Osteocyte (in vitro differentiated cells): ENCODE measurements at places on chromosomes 1 and 21. TPM values are rescaled to one million over a fixed set of nuclear protein-coding genes. Genes with fewer than 3 reads are reported as not detected.

Gene TIE1
- total RNA-seq: not detected in 2 replicates

DNA sequence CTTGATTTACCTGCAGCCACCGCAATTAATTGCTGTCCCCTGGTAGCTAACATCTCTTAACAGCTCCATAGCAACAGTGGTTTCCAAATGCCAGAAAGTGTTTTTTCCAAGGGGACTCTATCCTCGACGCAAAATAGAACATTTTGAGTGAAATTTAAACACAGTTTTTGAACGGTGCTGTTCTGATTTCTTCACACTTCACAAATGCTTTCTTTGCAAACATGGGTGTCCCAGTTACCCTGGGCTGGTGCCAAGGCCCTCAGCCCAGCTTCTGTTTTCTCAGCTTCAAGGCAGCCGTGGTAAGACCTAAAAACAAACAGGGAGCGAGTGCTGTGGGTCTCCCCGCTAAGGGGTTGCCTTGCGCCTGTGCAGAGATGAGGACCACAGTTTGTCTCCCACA lies 147.3 kb upstream of the VAMP3 start:
- H3K27me3 ChIP-seq: peaks cover 73% of the 10 kb centered on the region
- H3K27ac ChIP-seq: no peak overlapping the region
- H3K36me3 ChIP-seq: no peaks in the 10 kb centered on the region
- no peaks in the 10 kb centered on the region for H3K4me1 ChIP-seq

- H3K27ac ChIP-seq: peak overlapping the region; percentile 36
- no peaks in the 10 kb centered on the region for H3K36me3 ChIP-seq
- no peak overlapping the region for H3K4me3 ChIP-seq
- H3K27me3 ChIP-seq: no peaks in the 10 kb centered on the region
- peaks cover 25% of the 10 kb centered on the region for H3K4me1 ChIP-seq
- no peak for DNase-seq
Measured at GRCh38 chr1:78339490-78339889, 151.3 kb upstream of the PTGFR start.

GRCh38 chr1:167431261-167431908 lies 86.9 kb downstream of the CD247 start:
- H3K36me3 ChIP-seq: no peaks in the 10 kb centered on the region
- no peak overlapping the region for H3K27ac ChIP-seq
- no peaks in the 10 kb centered on the region for H3K4me1 ChIP-seq
- no peak overlapping the region for H3K4me3 ChIP-seq
- no peak for DNase-seq
- peaks cover 9% of the 10 kb centered on the region for H3K27me3 ChIP-seq

Gene KRTAP19-1
- not detected in 2 replicates for total RNA-seq

Gene AQP10
- total RNA-seq: not detected in 2 replicates

Gene ZMYM1
- 16.9 and 17.2 TPM in 2 replicates for total RNA-seq

DNA sequence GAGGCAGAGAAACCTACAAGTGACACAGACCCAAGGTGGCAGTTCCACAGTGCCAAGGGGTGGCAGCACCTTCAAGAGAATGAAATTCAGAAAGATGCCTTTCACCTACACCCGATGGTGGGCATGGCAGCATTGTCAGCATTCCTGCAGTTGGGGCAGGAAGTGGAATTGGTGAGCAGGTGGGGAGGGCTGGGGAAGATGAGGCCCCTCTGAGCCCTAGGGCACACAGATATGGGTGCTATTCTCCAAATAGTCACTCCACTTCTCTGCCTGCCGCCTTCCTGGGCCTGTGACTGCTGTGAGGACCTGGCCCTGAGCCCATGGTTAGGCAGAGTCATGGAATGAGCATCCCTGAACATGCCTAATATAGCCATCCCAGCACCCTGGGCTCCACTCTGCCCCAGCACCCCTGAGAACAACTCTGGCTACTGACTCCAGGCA lies 8.3 kb downstream of the SHISA4 start:
- no peak for DNase-seq
- H3K4me1 ChIP-seq: peaks cover 29% of the 10 kb centered on the region
- H3K36me3 ChIP-seq: peaks cover 12% of the 10 kb centered on the region
- no peak overlapping the region for H3K4me3 ChIP-seq
- H3K27me3 ChIP-seq: no peaks in the 10 kb centered on the region

DNA sequence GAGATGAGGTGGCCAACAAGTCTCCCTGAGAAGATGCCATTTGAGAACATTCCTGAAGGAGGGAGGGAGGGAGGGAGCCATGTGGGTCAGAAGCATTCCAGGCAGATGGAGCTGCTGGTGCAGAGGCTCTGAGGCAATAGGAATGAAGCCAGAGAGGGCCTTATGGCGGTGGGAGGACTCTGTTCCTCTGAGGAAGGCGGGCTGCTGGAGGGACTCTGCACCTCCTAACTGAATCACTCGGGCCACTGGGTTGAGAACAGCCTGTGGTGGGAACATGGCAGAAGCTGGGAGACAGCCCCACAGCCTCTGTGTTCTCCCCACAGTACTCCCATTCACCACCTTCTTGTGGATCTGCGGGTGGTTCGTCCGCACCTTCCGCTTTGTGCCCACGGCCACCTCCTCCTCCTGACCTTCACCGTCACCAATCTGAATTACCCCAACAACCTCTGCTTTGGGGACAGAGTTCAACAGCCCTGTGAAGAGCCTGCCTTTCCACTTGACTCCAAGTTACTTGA lies 2.4 kb upstream of the TMEM125 start:
- H3K27ac ChIP-seq: no peak overlapping the region
- no peak for DNase-seq
- H3K4me1 ChIP-seq: peaks cover 9% of the 10 kb centered on the region

- H3K4me1 ChIP-seq: no peaks in the 10 kb centered on the region
- H3K4me3 ChIP-seq: no peak overlapping the region
Measured at GRCh38 chr1:225857256-225857655, 24.9 kb downstream of the TMEM63A start.

GRCh38 chr1:75615613-75616435 lies 4.9 kb upstream of the SLC44A5 start:
- no peak overlapping the region for H3K27ac ChIP-seq
- no peaks in the 10 kb centered on the region for H3K36me3 ChIP-seq
- H3K4me1 ChIP-seq: peaks cover 19% of the 10 kb centered on the region
- peak overlapping the region; percentile 68 for H3K4me3 ChIP-seq
- DNase-seq: peak; percentile 85

- no peak overlapping the region for H3K4me3 ChIP-seq
- H3K4me1 ChIP-seq: peaks cover 15% of the 10 kb centered on the region
- H3K27ac ChIP-seq: no peak overlapping the region
- no peak for DNase-seq
Measured at GRCh38 chr1:51953079-51953478, 37.4 kb downstream of the RAB3B start.

DNA sequence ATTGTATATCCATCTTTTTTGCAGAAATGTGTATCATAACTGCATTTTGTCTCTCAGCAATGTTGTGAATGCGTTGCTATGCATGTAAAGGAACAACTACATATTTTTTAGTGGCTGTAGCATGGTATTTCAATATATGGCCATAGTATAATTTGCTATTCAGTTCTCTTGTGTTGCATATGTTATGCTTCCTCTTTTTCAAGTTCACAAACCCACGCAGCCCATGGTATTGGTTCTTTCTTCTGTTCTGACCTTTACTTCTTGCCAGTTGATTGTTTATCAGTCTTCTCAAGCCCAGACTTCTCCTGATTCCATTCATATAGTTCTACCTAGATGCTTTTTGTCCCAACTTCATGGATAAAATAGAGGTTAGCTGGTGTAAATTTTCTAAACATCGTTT lies 6.1 kb downstream of the SLC22A15 start:
- no peaks in the 10 kb centered on the region for H3K36me3 ChIP-seq
- no peak overlapping the region for H3K4me3 ChIP-seq
- H3K27me3 ChIP-seq: no peaks in the 10 kb centered on the region
- H3K4me1 ChIP-seq: peaks cover 6% of the 10 kb centered on the region
- no peak for DNase-seq

DNA sequence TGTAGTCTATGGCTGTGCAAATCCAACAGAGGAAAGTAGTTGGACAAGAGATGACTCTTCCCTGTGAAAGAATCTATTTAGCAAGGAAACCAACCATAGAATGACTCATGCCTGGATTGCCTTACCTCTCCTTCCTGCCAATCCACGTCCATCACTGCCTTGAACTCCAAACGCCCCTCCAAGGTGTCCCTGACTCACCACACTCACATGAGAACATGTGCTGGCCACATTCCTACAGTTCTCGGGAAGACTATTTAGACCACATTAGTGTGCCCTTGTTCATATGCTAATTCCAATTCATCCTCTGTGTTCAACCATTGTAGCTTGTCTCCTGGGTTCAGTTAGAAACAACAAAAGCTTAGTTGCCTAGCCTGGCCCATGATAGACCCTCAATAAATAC lies 157.3 kb downstream of the SLC30A10 start:
- no peak overlapping the region for H3K4me3 ChIP-seq
- no peak overlapping the region for H3K27ac ChIP-seq
- peaks cover 8% of the 10 kb centered on the region for H3K27me3 ChIP-seq
- no peaks in the 10 kb centered on the region for H3K36me3 ChIP-seq
- H3K4me1 ChIP-seq: no peaks in the 10 kb centered on the region
- DNase-seq: no peak

Gene SHISA4
- total RNA-seq: 31.4 and 32.1 TPM in 2 replicates

- no peak overlapping the region for H3K4me3 ChIP-seq
- H3K27ac ChIP-seq: peak overlapping the region; percentile 23
- peaks cover 13% of the 10 kb centered on the region for H3K4me1 ChIP-seq
- H3K36me3 ChIP-seq: peaks cover 19% of the 10 kb centered on the region
- no peak for DNase-seq
- H3K27me3 ChIP-seq: no peaks in the 10 kb centered on the region
Measured at GRCh38 chr1:156241311-156241811, 623 bp upstream of the BGLAP start.

DNA sequence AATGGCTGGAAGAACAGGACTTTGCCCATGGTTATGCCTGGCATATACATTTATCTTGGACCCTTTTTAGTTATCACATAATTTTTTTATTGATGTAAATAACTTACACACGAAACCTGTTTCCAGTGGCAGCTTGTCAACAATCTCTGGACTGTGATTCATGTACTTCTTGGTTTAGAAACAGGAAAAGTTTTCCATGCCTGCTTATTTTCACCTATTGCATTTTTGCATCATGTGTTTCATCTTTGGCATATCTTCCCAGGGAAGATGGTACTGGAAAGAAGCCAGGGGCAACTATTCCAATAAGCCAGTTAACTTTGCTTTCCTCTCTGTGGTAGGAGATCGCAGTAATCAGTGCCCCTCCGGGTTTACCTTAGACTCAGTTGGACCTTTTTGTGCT lies 210.3 kb downstream of the TPR start:
- no peak overlapping the region for H3K27ac ChIP-seq
- no peak for DNase-seq
- H3K4me3 ChIP-seq: no peak overlapping the region
- H3K27me3 ChIP-seq: no peaks in the 10 kb centered on the region

Gene KCNQ4
- total RNA-seq: 0.51 and 0.63 TPM in 2 replicates

GRCh38 chr1:37055631-37056030 lies 21.3 kb upstream of the GRIK3 start:
- H3K4me3 ChIP-seq: no peak overlapping the region
- H3K27ac ChIP-seq: no peak overlapping the region
- no peaks in the 10 kb centered on the region for H3K36me3 ChIP-seq
- no peak for DNase-seq
- no peaks in the 10 kb centered on the region for H3K4me1 ChIP-seq

DNA sequence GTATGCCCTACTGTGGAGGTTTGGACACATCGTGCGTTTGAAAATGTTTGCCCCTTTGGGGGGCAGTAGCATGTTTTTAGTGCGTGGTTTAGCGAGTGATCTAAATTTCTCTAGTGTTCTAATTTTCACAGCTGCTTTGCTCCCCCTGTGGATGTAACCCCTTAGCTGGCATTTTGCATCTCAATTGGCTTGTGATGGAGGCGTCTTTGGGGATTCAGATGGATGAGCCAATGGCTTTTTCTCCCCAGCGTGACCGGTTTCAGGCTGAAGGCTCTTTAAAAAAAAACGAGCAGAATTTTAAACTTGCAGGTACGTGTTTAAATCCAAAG lies 836 bp downstream of the CDC7 start:
- no peak overlapping the region for H3K4me3 ChIP-seq
- H3K4me1 ChIP-seq: peaks cover 19% of the 10 kb centered on the region
- DNase-seq: no peak
- no peaks in the 10 kb centered on the region for H3K36me3 ChIP-seq
- no peaks in the 10 kb centered on the region for H3K27me3 ChIP-seq
- H3K27ac ChIP-seq: no peak overlapping the region

- peaks cover 10% of the 10 kb centered on the region for H3K27me3 ChIP-seq
- H3K4me3 ChIP-seq: no peak overlapping the region
- no peaks in the 10 kb centered on the region for H3K4me1 ChIP-seq
- H3K36me3 ChIP-seq: no peaks in the 10 kb centered on the region
- no peak for DNase-seq
- no peak overlapping the region for H3K27ac ChIP-seq
Measured at GRCh38 chr1:70856201-70856600, 191.4 kb downstream of the PTGER3 start.

- peaks cover 38% of the 10 kb centered on the region for H3K27me3 ChIP-seq
- H3K4me1 ChIP-seq: peaks cover 13% of the 10 kb centered on the region
- no peak for DNase-seq
- H3K4me3 ChIP-seq: no peak overlapping the region
- H3K27ac ChIP-seq: no peak overlapping the region
- H3K36me3 ChIP-seq: no peaks in the 10 kb centered on the region
Measured at GRCh38 chr1:229251185-229251584, 19.7 kb upstream of the RAB4A start.

Gene TRIM46
- 6.1 and 7.7 TPM in 2 replicates for total RNA-seq

Gene SPATA46
- not detected in 2 replicates for total RNA-seq

DNA sequence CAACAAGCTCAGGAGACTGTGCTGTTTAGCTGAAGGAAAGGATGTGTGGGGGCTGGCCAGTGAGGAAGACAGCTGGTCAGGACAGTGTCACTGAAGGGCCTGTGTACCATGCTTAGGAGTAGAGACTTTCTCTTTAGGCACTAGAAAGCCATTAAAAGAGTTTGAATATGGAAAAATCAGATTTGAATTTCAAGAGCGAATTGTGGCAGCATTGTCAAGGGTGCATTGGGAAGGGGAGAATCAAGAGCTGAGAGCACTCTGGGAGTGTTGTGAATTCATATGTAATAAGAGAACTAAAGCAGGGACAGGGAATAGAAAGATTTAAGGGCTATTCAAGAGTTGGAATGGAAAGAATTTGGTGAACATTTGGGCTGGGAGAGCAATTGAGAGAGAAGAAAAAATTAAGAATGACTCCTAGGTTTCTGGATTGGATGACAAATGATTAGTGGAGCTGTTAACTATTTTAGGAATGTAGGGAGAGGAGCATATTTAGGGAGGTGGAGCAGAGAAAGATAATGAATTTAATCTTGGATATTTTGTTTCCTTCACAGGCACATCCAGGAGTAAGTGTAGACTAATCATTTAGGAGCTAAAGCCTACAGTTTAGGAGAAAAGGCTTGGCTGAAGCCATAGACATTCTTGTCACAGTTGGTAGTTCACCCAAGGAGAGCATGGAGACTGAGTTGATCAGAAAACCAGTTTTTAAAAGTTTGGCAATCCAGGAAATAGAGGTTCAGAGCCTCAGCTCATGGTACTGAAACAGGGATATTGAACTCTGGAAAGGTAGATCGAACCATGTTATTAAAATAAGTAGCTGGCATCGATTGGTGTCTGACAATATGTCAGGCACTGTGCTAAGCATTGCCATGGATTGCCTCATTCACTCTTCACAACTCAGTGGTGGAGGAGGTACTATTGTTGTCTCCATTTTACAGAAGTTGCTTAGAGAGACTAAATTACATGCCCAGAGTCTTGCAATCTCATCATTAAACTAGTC lies 23.1 kb upstream of the TOR3A start:
- DNase-seq: no peak
- H3K4me3 ChIP-seq: no peak overlapping the region
- H3K27ac ChIP-seq: peak overlapping the region; percentile 75
- H3K27me3 ChIP-seq: no peaks in the 10 kb centered on the region
- H3K4me1 ChIP-seq: peaks cover 14% of the 10 kb centered on the region
- peaks cover 36% of the 10 kb centered on the region for H3K36me3 ChIP-seq

GRCh38 chr1:81600878-81601622 lies 199.7 kb upstream of the ADGRL2 start:
- H3K4me1 ChIP-seq: no peaks in the 10 kb centered on the region
- no peak overlapping the region for H3K27ac ChIP-seq
- no peaks in the 10 kb centered on the region for H3K27me3 ChIP-seq
